ENCODE measurements at places on chromosomes 7 and 10. TPM values are rescaled to one million over a fixed set of nuclear protein-coding genes. Genes with fewer than 3 reads are reported as not detected.

DNA sequence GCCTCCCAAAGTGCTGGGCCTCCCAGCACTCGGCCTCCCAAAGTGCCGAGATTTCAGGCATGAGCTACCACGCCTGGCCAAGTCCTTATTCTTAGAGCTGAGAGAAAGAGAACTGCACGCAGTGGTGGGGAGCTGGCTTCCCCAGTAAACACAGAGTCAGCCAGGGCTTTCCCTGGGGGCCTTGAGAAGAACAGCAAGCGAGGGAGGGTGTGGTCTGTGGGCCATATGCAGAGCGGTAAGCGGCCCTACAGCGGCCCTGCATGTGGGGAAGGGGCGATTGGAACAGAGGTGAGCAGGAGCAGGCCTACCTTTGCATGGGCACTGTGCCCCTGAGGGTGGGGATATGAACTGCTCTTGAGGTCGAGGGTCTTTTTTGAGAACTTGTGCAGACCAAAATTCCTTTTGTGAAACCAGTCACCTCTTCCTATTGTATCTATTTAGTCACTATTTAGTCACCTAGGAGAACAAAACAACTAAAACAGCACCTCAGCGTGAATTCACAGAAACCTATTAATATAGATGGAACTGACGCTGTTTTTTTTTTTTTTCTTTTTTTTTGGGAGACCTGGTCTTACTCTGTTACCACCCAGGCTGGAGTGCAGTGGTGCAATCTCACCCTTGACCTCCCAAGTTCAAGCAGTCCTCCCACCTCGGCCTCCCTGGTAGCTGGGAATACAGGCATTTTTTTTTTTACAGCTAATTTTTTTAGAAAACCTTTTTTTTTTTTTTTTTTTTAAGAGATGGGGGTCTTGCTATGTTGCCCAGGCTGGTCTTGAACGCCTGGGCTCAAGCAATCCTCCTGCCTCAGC, 36.9 kb upstream of the SH2D4B start:
- no peak for DNase-seq

DNA sequence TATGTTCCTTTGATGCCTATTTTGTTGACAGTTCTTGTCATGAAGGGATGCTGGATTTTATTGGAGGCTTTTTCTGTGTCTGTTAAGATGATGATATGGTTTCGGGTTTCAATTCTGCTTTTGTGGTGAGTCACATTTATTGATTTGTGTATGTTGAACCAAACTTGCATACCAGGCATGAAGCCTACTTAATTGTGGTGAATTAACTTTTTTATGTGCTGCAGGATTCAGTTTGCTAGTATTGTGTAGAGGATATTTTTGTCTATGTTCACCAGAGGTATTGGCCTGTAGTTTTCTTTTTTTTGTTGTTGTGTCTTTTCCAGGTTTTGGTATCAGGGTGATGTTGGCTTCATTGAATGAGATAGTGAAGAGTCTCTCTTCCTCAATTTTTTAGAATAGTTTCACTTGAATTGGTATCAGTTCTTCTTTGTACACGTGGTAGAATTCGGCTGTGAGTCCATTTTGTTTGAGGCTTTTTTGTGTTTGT, 345.9 kb downstream of the KIF20B start:
- DNase-seq: no peak

DNA sequence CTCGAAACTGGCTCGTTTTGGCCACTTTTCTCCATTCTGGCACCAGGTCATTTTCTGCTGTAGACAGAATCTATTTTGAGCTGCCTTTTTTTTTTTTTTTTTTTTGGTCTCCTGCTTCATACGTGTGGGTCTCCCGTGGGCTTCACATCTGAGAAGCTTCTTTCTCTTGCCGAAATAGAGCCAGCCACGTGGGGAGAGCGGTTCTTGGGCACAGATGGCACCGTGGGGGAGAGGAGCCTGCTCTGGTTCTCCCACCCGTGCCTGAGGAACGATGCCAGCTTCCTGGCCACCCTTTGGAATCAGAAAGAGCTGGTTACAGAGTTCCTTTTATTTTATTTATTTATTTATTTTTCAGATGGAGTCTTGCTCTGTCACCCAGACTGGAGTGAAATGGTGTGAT, 48.7 kb upstream of the OCM2 start:
- no peak for DNase-seq

DNA sequence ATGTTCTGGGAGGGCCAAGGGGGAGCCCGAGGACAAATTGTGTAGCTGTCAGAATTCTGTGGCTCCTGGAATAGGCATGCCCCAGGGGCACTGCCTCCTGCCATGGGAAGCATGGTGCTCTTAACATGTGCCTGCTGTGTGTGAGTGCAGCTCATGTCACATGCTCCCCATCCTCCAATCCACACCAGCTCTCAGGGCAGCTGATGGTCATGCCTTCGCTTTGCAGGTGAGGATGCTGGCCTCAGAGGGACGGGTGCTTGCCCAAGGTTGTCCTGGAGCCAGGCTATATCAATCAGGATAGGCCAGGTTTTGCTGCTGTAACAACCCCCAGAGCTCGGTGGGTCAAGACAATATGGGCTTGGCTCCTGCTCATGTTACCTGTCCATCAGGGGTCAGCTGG, 303.4 kb downstream of the RPS24 start:
- no peak for DNase-seq

- no peak for DNase-seq
Observed at GRCh38 chr10:67306588-67307205, 380.9 kb downstream of the LRRTM3 start.

DNA sequence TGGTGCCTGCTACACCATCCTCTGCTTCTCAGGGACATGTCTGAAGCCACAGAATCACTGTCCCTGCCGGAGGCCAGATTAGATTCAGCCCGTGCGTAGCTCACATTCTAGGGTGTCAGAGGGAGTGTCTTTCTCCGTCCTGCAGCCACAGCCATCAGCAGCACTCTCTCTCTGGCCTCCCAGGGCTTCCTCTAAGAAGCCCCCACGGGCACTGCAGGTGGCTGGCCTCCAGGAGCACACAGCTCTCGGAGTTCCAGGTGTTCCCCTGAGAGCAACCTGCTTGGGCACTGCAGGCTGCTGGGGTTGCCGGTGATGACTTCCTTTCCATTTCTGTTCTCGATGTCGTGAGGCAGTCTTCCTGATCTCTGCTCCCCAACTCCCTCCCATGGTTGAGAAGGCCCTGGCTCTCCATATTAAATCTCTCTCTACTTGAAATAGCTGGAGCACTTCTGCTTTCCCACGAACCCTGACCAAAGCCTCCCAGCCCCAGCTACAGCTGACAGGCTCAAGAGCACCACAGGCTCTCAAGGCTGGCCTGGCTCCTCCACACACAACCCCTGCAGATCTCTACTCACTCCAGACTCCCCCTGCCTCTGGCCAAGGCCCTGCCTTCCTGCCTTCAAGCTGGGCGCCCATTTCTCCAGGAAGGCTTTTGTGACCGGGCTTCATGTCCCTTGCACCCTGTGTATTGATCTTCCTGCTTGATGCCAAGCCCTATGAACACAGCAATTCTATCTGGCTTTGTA, 49.0 kb upstream of the TMEM72 start:
- no peak for DNase-seq

- no peak for DNase-seq
Observed at GRCh38 chr7:155282671-155283070, 15.0 kb upstream of the INSIG1 start.

Gene PLAU
- polyA plus RNA-seq: 31.0 TPM

Gene ARL5B
- polyA plus RNA-seq: 43.4 TPM

Gene MTPN
- polyA plus RNA-seq: 144 TPM
